ENCODE measurements at places on chromosomes 1 and 21.

DNA sequence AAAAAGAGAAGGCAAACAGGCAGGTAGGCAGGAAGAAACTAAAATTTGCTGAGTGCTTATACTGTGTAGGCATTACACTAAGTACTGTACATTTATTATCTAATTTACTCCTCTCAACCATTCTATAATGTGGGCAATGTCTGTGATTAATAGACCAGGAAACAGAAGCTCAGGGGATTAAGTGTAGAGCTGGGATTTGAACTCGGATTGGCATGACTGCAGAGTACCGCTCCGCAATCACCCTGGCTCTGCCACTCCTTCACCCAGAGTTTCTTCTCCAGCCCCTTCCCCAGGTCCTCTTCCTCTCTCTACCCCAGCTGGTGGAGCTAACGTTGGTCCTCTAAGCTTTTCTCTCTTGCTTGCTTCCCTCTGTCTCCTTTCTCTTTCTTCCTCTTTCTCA lies 11.5 kb upstream of the S100A2 start:
- DNase-seq: no peak

GRCh38 chr1:115182012-115182715 lies 92.9 kb upstream of the TSPAN2 start:
- DNase-seq: no peak

GRCh38 chr1:112337028-112337531 lies 58.9 kb upstream of the CTTNBP2NL start:
- no peak for DNase-seq

- no peak for DNase-seq
Measured at GRCh38 chr1:230459465-230459864, 33.3 kb upstream of the PGBD5 start.

Measured in cortex of kidney (tissue), 1 donor.